ENCODE measurements at places on chromosomes 5 and 9.

DNA sequence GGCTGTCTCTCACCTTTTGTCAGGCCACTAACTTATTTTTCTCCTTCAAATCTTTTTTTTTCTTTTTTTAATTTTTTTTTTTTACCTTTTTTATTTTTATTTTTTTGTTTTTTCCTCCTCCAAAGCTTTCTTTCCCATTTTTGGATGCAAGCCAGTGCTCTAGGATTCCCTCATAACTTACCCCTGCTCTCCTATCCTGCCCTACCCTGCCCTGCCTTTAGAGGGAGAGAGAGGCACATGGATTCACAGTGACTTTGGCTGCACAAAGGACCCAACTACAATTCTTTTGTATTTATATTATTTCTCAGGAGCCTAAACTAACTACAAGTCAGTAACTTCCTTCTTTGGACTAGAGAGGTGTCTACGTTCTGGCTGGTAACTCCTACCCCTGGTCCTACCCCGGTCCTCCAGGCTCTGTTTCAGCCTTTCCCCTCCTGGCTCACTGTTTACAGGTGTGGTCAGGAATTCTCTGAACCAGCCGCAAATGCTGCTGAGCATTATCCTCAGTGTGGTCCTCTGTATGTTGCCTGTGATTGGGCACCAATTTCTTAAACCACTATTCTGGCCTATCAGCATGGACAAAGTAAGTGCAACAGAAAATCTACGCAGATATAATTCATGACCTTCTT is 8.4 kb upstream of the RUSC2 start:
- DNase-seq: no peak

DNA sequence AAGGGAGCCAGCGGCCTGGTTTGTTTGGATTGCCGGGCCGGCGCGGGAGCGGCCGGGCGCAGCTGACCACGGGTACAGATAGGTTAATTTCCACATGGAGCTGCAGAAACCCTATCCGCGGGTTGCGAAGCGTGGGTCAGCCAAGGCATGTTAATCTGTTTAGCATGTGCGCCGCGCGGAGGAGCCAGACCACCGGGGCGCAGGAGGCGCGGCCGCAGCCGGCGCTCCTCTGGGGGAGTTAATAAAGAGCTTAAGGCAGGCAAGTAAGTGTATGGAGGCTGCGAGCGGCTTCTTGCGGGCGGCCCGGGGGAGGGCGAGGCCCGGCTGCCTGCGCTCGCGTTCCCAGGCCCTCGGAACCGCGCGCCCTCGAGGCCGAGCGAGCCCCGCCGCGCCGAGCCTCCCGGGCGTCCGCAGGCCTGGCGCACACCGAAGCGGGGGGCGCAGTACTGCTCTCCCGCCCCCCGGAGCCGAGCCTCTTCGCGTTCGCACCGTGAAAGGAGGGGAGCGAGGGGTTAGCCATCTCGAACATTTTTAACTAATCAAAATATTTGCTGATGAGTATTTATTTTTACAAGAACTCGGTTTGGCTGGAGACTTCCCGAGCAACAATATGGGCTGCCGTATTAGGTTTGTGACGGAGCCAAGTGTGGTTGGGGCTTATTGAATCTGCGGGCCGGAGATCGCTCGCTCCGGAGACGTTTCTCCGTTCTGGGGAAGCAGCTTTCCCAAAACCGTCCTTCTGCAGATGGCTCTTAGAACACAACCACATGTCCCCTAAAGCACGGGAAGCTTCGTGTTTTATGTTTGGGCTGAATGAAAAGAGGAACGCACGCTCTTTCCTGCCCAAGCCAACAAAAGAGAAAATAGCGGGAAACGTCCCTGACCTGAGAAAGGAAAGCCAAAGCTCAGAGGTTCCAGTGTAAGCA is 28.8 kb downstream of the FOXD1 start:
- DNase-seq: no peak

- DNase-seq: no peak
Measured at GRCh38 chr5:90534922-90535321, 5.5 kb upstream of the LYSMD3 start.

GRCh38 chr9:21316032-21316842 is 11.1 kb upstream of the IFNA5 start:
- DNase-seq: no peak

- no peak for DNase-seq
Measured at GRCh38 chr5:154783774-154784460, 28.7 kb downstream of the LARP1 start.

DNA sequence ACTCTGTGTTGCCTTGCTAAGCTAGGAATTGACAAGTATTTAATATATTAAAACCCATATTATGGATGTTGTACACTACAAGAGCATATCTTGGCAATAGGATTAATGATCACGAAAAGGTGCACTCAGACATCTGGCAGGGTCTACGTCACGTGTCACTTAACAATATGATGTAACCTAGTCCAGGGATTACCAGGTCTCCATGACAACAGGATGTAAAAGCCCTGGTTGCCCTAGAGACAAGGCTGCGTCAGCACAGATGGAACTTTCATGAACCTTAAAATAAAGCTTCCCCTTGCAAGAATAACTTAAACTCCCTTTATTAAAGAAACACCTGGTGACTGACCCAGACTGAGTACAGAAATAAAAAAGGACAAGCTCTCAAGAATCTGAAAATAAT is 717.8 kb downstream of the CDH18 start:
- no peak for DNase-seq

- peak; percentile 84 for DNase-seq
Measured at GRCh38 chr9:96020792-96021550, 145.5 kb downstream of the ERCC6L2 start.

GRCh38 chr9:113673726-113674125 is 202.4 kb upstream of the ZNF618 start:
- no peak for DNase-seq

- DNase-seq: no peak
Measured at GRCh38 chr5:116764941-116765340, 190.3 kb upstream of the SEMA6A start.

DNA sequence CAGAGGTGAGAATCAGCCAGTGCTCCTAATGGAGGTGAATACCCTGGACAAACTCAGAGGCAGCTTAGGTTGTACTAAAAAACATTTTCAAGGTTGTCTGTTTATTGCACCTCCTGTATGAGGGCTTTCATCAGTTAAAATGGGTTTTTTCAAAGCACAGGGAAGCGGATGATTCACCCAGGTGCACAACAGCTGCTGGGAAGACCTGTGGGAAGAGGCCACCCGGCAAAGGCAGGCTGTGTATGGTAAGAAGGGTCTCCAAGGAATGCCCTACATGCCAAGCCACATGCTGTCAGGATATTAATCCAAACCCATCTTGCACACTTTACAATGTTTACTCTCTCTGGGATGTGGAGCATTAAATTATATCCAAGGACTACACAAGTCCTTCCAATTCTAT is 14.7 kb downstream of the SIL1 start:
- no peak for DNase-seq

- DNase-seq: no peak
Measured at GRCh38 chr5:126872561-126873354, 95.8 kb downstream of the LMNB1 start.

- no peak for DNase-seq
Measured at GRCh38 chr9:19387317-19387716, 7.3 kb upstream of the RPS6 start.

DNA sequence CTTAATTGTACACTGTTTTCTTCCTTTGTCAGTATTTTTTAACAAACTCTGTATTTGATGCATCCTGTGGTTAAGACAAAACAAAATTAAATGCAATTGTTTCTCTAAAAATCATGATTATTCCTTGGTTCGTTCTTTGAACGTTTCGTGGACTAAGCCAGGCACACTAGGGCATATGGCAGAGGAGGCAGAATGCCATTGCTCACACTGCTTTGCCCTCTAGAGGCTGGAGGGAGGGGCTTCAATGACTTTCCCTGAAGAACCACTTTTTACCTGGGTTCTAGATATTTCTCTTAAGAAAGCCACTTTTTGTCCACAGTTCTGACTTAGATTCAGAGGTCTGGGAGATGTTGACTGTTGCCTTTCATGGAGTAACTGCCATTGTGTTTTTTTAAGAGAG is 236.2 kb upstream of the ADAMTSL1 start:
- DNase-seq: no peak

DNA sequence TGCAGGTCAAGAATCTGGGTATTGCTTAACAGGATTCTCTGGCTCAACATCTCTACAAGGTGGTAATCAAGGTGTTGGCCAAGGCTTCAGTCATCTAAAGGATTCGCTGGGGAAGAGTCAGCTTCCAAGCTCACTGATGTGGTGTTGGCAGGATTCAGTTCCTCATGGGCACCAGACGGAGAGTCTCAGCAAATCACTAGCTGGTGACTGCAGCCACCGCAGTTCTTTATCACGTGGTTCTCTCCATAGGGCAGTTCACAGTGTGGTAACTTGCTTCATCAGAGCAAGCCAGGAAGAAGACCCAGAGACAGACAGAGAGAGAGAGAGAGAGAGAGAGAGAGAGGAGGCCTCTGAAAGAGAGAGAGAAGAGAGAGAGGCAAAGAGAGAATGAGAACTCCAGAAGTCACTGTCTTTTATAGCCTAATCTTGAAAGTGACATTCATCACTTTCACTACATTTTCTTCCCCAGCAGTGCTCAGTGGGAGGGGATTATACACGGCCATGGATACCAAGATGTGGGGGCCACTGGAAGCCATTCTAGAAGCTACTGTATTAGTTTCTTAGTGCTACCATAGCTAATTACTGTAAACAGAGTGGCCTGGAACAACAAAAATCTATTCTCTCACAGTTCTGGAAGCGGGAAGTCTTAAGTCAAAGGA is 109.2 kb upstream of the SMIM23 start:
- no peak for DNase-seq

GRCh38 chr9:134382733-134383132 is 56.5 kb downstream of the RXRA start:
- no peak for DNase-seq

GRCh38 chr5:130115686-130116085 is 211.4 kb downstream of the CHSY3 start:
- no peak for DNase-seq

DNA sequence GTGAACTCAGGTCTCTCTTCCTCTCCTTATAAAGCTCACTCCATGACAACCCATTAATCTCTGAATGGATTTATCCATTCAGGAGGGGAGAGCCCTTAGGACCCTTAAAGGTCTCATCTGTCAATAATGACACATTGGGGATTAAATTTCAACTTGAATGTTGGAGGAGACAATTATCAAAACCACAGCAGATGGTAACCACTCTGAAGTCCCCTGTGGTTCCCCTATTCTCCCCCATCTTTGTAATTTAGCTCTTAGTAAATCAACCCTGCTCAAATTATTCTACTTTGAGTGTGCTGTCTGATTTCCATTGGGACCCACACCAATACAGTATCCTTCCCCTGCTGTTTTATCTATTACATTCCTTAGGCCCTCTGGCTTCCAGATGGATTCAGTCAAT is 72.0 kb upstream of the RAI14 start:
- no peak for DNase-seq

GRCh38 chr5:71834601-71835000 is 115.5 kb downstream of the CARTPT start:
- no peak for DNase-seq

- DNase-seq: no peak
Measured at GRCh38 chr5:12330381-12330780, 426.1 kb upstream of the CTNND2 start.

DNA sequence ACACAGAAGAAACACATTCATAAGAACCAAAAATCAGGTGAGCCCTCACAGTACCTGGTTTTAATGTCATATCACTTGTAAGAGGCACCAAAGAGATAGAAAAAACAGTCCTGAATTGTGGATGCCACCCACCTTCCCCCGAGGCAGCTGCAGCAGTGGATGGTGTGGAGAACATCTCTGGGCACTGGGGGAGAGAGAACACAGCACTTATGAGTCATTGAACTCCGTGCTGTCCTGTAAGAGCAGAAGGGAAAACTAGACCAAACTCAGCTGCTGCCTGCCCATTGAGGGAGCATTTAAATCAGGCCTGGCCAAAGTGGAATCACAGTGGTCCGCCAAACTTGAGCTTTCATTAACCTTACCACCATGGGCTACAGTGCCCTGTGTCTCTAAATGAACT is 296.2 kb downstream of the SPATA31D1 start:
- no peak for DNase-seq

DNA sequence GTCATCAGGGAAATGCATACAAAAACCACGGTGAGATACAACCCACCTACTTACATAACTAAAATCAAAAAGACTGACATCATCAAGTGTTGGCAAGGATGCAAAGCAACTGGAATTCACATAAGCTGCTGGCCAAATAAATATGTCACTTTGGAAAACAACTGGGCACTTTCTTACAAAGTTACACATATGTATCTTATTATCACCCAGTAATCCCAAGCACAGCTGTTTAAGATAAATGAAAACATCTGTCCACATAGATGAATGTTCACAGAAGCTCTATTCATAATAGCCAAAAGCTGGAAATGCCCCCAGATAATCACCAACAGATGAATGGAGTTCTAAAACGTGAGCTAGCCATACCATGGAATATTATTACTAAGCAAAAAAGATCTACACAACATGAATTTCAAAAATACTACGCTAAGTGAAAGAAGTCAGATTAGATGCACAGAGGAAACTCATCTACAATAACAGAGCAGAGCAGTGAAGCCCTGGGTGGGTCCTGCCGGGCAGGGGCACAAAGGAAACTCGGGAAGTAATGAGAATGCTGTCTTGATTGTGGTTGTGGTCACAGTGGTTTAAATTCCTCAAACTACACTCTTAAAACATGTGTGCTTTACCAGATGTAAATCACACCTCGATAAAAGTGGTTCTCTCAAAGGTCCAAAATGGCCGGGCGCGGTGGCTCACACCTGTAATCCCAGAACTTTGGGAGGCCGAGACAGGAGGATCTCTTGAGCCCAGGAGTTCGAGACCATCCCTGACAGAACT is 8.5 kb downstream of the CAMSAP1 start:
- DNase-seq: no peak

- DNase-seq: no peak
Measured at GRCh38 chr5:18311266-18311665, 677.0 kb downstream of the TAF11L14 start.

GRCh38 chr5:111997308-111997707 is 240.3 kb upstream of the NREP start:
- no peak for DNase-seq

GRCh38 chr9:136678624-136679023 is 8.6 kb downstream of the AGPAT2 start:
- DNase-seq: no peak

- DNase-seq: no peak
Measured at GRCh38 chr5:143080407-143080806, 310.2 kb downstream of the ARHGAP26 start.

DNA sequence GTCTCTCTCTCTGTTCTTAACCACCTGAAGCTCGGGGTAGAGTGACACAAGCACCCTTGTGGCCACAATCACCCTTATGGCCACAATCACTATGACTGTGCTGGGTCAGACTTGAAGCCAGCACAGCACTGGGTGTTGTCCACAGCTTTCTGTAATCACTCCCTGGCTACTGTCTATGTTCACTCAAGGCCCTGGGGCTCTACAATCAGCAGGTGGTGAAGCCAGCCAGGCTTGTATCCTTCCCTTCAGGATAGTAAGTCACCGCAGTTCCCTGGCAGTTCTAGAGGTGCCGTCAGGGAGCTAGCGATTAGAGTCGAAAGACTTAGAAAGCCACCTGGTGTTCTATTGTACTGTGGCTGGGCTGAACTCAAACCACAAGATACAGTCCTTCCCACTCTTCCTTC is 44.2 kb downstream of the GDA start:
- no peak for DNase-seq

All from posterior cingulate gyrus (tissue), 11 donors.